Upper lobe of right lung (tissue), 1 donor: ENCODE measurements at places on chromosomes 2 and 18. TPM values are rescaled to one million over a fixed set of nuclear protein-coding genes. Genes with fewer than 3 reads are reported as not detected.

DNA sequence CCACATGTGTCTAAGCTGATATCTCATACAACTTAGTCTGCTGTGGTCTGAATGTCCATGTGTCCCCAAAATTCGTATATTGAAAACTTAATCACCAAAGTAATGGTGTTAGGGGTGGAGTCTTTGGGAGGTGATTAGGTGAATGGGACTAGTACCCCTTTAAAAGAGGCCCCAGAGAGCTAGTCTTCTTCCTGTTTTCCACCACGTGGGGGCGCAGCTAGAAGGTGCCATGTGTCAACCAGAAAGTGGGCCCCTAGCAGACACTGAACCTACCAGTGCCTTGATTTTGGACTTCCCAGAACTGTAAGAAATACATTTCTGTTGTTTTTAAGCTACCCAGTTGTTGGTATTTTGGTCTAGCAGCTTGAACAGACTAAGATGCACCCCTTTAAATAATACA is 86.6 kb downstream of the ASB1 start:
- DNase-seq = peak; percentile 72

DNA sequence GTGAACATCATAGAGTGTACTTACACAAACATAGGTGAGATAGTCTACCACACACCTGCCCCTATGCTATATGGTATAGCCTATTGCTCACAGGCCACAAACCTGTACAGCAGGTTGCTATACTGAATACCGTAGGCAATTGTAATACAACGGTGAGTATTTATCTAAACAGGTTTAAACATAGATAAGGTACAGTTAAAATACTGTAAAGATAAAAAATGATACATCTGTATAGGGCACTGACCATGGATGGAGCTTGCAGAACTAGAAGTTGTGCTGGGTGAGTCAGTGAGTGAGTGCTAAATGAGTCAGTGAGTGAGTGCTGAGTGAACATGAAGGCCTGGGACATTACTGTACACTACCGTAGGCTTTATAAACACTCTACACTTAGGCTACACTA is 267.0 kb upstream of the HS6ST1 start:
- no peak for DNase-seq

- DNase-seq = no peak
These were observed 926.9 kb downstream of the TSN start for GRCh38 chr2:122682356-122682755.

- peak; percentile 37 for DNase-seq
These were observed 88.2 kb downstream of the HS1BP3 start for GRCh38 chr2:20562540-20563225.

GRCh38 chr2:63840081-63840784 is 1.5 kb upstream of the UGP2 start:
- DNase-seq = no peak

DNA sequence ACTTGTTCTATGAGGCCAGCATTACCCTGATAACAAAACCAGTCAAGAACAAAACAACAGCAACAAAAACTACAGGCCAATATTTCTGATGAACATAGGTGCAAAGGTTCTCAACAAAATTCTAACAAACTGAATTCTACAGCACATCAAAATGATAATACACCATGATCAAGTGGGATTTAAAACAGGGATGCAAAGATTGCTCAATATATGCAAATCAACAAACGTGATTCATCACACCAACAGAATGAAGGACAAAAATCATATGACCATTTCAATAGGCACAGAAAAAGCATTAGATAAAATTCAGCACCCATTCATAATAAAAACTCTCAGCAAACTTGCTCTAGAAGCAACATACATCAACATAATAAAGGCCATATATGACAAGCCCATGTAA is 173.6 kb downstream of the CAMKMT start:
- no peak for DNase-seq

GRCh38 chr2:178328037-178328436 is 122.9 kb downstream of the PRKRA start:
- DNase-seq = no peak

DNA sequence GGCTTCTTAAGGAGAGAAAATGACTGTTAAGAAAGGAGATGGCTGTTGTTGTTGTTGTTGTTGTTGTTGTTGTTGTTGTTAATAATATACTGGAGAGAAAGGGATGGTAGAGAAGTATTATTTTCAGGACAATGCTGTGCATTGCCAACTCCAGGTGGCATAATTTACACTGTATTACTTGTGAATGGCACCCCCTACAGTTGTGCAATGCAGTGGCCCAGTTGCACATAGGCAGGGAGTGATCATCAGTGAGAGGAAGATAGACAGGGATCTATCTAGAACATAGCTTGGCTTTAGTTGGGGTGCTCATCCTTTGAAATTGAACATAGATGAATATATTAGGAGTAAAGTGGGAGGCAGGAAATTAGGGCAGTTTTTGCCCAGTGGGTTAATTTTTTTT is 47.2 kb upstream of the TMEM163 start:
- DNase-seq = no peak

DNA sequence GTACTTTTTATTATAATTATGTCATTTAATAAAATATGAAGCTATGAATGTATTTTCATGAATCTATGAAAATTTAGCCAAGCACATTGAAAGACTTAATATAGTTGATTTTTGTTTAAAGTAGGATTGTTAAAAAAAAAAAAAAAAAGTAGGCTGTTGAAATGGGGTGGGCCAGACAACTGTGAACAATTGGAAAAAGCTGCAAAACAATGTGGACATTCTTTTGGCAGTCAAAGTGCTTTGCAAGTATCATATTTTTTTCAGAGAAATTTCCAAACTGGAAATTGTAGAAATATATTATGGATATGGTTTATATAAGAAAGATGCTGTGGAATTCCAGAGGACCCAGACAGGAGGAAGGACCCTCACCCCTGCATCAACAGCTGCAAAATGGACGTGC is 82.1 kb downstream of the ETAA1 start:
- DNase-seq = no peak

DNA sequence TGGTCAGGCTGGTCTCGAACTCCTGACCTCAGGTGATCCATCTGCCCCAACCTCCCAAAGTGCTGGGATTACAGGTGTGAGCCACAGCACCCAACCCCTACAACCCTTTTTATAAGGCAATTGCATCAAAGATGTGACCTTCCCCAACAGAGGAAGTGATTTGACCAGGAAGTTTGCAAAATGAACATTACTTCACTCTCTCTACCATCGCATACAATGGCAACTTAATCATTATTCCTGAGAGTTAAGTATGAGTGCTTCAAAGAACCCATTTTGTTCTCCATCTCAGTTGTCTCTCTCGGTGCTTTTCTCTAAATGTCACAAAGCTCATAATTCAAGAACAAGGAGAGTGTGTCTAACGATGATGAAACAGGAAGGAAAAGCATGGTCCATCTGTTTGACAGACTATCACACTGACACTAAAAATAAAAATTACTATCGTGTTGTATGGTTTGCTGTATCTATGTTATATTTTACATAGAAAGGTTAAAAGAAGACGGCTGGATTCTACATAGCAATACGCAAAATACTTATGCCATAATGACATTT is 18.1 kb upstream of the CREG2 start:
- no peak for DNase-seq

- DNase-seq = no peak
These were observed 66.5 kb upstream of the SLC1A4 start for GRCh38 chr2:64922482-64923384.

- DNase-seq = no peak
These were observed 78.7 kb downstream of the ICOS start for GRCh38 chr2:204015118-204015843.

DNA sequence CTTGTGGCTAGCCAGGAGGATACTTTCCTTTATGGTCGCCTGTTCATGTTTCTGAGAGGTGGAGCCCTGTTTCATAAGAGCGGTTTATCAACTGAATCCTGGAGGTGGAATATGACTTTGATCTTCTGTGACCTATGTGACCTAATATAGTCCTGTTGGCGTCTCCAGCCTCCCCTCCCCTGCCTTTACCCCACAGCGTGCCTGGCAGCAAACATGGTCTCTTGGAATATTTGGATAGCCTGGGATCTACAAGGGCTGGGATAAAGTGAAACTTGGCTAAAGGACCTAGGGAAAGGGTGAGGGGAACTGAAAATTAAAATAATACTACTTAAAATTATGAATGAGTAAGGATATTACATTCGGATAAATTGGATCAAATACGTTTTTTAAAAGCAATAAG is 246.0 kb downstream of the BABAM2 start:
- no peak for DNase-seq

- DNase-seq = no peak
These were observed 736.3 kb upstream of the ACVR2A start for GRCh38 chr2:147108548-147108947.

DNA sequence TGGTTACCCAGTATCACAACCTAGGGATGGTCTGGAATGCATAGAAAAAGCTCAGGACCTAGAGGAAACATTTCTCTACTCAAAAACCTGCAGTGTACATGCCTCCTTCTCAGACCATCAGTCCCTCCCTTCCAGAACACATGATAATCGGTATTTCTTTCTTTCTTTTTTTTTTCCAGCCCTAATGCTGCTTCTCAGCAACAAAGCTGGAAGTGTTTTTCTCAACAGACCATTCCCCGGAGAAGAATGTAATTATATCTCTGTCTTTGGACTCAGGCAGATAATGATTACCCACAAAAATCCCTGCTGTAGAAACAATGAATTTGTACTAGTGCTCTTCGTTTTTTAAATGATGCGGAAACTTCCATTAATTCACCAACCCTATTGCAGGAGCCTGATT is 44.1 kb upstream of the NDUFV2 start:
- no peak for DNase-seq

GRCh38 chr2:231502596-231502995 is 27.6 kb downstream of the NMUR1 start:
- DNase-seq = no peak

DNA sequence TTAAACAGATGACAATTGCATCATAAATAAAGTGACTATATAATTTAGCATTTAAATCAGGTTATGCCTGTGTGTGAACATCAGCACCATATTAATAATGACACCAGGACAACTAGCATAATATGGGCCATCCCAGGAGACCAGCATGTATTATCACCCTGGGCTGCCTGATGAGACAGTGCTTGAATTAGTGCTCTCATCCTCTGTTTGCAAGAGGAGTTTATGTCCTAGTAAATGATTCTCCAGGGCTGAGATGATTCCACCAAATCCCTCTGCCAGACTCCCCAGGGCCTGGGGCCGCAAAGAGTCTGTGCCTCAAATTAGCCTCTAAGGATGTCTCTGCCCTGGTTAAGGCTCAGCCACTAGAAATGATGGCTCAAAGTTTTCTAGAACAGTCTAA is 97.7 kb downstream of the SGPP2 start:
- no peak for DNase-seq

- no peak for DNase-seq
These were observed 59.5 kb upstream of the DYNAP start for GRCh38 chr18:54531402-54532065.

GRCh38 chr18:9017905-9018227 is 84.6 kb upstream of the NDUFV2 start:
- no peak for DNase-seq

GRCh38 chr2:241926541-241927311 is 57.2 kb downstream of the RTP5 start:
- no peak for DNase-seq

The GDF7 gene
- 0.72 TPM for total RNA-seq

The FAM237A gene
- not detected for total RNA-seq

The ERMN gene
- 0.32 TPM for total RNA-seq

The POLR1A gene
- 26.6 TPM for total RNA-seq

The SULT1C4 gene
- 11.6 TPM for total RNA-seq
